ENCODE measurements at places on chromosomes 7 and 10.
A peak's percentile ranks its signal among the peaks of the same experiment; 100 is the strongest.

- DNase-seq: no peak
Measured at GRCh38 chr7:117862378-117862777, 10.9 kb downstream of the CTTNBP2 start.

GRCh38 chr10:117170244-117170643, 27.0 kb upstream of the KCNK18 start:
- no peak for DNase-seq

DNA sequence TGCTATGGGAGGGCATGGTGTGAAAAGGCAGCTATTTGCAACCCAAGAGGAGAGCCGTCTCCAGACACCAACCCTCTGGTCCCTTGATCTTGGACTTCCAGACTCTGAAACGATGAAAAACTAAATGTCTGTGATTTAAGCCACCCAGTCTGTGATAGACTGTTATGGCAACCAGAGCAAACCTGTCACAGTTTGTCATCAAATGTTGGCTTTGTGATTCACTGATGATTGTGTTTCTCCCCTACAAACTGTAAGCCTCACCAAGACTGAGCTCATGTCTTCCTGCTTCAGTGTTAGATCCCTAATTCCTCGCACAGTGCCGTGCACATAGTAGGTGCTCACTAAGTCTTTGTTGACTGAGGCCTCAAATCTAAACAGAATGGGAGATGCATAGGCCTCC, 224.6 kb upstream of the PITRM1 start:
- no peak for DNase-seq

DNA sequence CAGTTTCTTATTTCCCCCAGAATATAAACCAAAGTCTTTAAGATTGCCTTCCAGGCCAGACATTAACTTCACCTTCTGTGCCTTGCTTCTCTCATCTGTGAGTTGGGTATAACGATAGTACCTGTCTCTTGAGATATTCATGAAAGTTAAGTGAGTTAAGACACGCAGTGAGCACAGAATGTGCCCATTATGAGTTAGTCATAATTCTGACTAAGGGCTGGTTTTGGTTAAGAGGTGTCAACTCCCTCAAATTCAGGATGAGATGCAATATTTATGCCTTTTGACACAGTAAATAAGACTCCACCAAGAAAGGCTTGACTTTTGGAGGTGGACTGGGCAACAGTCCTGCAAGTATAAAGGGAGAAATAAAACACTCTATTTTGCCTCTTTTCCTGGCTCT, 528.7 kb upstream of the IGFBP3 start:
- no peak for DNase-seq

DNA sequence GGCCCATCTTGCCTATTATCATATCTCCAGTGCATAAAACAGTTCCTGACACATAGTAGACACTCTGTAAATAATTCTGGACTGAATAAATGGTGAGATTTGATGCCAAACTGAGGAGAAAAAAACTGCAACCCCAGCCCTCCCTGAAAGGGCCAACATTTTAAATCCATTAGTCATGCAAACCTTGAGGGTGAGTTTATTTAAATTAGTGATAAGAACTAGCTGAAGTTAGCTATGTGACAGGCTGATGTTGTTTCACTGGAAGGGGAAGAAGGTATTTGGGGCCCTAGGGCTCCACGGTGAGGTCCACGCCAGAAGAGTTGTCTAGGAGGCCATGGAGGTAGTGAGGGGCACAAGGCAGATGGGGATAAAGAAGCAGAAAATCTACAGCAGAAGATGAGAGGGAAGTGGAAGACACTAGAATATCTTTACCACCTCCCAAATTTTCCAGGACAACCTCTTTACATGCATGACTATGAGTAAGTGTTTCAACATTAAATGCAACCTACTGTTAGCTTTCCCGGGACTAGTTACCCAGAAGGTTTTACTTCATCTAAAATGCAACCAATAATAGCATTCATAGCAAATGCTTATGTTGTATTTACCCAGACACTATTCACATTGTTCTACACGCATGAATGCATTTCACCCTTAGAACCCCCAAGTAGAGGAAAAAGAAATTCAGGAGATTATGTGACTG, 183.2 kb upstream of the LYZL1 start:
- no peak for DNase-seq

- DNase-seq: no peak
Measured at GRCh38 chr7:89988074-89988473, 166.2 kb upstream of the STEAP1 start.

DNA sequence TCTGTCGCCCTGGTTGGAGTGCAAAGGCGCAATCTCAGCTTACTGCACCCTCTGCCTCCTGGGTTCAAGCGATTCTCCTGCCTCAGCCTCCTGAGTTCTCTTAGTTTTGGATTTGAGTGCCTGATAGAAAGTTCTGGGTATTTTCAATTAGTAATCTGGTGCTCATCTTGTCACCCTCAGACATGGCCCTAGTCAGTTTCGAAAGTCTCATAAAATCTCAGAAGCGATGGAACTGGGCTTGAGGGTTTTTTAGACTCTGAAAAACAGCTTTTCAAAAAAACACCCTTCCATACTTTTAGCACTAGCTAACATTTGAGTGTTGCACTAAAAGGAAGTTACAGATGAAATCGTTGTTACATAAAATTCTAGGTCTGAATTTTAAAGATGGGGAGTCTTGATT, 9.4 kb upstream of the PIP4K2A start:
- no peak for DNase-seq

DNA sequence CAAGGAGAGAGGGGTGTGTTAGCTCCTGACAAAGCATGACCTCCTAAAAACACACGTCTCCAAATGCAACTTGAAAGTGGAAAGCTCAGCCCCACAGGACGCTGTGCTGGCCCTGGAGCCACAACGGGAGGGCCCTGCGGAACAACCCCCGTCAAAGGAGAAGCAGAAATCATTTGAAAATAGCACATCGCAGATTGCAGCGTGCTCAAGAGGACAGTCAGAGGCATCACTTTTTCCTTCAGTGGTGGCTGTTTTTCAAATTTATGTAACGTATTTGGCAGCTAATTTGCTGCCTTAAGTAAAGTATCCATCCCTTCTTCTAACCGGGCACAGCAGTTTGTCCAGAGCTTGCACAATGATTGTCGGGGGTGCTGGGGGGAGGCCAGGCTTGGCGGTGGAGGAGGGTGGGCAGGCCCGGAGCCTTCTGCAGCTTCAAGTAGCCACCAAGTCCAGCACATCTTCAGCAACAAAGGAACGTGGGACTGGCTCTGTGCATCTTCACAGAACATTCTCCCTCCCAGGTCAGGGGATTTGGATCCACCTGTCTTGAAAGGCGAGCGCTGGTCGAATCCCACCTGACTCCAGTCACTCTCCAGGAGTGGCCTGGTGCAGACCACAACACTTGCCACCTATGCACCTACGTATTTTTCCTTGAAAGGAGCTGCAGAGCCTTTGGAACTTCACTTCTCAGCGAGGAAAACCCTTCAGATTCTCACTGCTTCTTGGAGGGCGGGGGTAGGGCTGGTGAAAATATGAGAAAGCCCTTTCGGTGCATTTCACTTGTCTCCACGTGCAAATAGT, 346.3 kb downstream of the DNAJB6 start:
- no peak for DNase-seq

DNA sequence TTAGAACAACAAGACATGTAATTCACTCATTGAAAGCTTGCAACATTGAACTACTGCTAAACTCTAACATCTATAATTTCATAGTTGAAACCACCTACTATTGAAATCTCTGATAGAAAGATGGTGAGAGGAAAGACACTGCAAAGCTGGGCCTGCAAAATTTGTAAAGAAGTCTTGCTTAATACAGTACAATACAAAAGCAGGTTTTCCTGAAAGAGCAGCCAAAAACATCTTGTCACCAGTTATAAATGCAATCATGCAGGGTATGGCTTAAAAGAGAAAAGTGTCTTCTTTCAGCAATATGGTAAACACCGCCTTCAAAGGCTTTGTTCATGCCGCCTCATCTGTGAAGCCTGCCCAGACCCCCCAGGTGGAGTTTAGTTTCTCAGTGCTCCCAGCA, 109.2 kb downstream of the ANK3 start:
- DNase-seq: no peak

- no peak for DNase-seq
Measured at GRCh38 chr7:22173685-22174573, 183.0 kb downstream of the RAPGEF5 start.

DNA sequence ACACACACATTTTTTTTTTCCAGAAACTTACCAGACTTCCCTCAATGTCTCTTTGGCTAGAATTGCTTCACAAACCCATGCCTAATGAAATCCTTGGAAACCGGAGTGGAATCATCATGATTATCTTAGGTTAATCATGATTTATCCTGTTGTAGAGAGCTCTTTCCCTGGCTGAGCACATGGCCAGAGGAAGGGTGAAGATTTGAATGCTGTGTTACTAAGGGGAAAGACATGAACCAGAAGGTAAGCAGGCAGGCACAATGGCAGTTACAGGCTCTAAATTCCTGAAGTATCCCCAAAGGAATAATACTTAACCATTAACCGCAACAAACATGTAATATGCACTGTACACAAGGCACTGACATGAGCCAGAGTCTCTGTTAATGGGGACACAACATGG, 4.1 kb upstream of the RNF148 start:
- no peak for DNase-seq

DNA sequence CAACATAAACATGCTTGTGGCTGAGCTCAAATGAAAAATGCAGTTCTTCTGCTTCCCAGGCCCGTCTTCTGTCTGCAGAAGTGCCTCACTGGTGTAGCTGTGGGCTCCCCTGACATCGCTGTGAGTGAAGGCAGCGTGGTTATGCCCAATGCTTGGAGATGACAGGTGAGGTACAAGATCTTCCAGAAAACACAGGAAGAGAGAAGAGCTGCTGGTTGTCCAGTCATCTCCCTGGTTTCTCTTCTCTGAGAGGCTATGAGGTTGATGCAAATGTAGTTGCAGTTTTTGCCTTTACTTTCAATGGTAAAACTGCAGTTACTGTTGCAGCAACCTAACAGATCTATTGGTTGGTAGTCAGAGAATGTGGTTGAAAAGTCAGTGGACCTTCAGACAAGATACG, 223.6 kb downstream of the GATA3 start:
- no peak for DNase-seq

DNA sequence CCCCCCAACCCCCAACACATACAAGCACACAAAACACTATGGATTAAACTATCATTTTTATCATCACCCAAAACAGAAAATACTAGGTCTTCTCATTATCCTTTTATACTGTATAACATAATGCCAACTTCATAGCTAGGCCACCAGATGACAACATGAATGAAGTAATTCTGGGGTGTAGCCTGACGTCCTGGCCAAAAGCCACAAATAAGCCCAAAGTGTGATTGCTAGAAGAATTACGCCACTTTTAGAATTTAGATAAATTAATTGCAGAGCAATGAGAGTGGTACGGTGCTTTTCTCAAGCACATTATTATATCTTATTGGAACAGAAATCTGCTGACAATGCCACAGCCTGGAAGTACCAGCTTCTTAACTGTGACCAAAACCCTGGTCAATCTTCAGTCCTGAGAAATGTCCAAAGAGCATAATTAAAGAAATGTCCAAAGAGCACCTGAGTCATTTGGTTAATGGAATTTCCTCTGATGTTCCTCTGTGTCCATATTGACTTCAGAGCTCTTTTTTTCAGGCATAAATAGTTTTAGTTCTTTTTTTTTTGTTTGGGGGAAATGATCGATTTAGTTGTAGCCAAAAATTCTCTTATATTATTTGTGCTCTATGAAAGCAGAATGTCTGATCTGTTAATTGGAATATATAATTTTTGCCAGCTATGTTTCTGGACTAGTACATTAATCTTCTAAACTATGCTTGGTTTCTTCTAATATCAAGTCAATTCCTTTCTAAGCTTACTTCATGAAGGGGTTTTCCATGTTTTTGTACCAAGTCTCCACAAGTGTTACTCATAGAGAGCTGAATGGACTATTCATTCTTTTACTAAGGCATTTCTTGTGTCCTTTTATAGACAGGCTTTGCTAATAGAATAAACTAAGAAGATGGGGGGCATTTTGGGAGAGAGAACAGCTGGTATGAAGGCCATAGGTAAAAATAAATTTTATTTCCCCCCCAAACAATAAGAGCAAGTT, 233.4 kb upstream of the SLC26A5 start:
- DNase-seq: no peak

DNA sequence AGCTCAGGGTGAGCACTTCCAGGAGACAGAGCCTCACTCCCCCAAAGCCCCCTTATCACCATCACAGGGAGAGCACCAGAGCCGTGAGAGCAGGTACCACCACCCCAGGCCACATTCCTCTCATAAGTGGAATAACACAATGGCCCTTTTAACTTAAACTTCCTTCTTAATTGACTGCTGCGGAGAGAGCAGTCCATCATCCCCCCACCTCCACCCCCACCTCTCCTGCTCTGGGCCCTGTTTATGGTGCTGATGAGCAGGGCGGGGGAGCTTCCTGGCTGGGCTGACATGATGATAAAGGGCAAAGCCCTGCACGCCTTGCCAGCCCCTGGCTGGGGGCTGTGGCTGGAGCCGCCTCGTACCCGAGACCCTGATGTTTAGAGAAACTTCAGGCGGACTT, 81.4 kb upstream of the PODXL start:
- DNase-seq: no peak

- DNase-seq: no peak
Measured at GRCh38 chr7:81469869-81470723, 299.8 kb downstream of the HGF start.

DNA sequence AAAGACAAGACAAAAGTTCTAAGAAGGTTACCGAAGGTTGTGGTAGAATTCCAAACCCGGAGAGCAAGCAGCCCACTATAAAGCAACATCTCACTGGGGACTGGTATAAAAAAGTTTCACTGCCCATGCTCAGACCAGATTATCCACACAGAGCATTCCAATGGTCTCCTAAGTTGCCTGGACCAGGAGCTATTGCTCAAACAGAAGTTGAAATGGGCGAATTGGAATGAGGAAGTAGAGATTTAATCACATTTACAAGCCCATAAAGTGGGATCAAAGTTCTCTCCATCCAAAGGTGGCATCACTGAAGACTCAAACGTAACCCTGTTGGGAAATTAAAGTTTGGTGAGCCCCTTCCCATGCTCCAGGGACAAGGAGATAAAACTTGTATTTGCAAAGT, 19.8 kb downstream of the OR2F1 start:
- DNase-seq: no peak

- DNase-seq: no peak
Measured at GRCh38 chr10:58963101-58963534, 213.3 kb upstream of the PHYHIPL start.

DNA sequence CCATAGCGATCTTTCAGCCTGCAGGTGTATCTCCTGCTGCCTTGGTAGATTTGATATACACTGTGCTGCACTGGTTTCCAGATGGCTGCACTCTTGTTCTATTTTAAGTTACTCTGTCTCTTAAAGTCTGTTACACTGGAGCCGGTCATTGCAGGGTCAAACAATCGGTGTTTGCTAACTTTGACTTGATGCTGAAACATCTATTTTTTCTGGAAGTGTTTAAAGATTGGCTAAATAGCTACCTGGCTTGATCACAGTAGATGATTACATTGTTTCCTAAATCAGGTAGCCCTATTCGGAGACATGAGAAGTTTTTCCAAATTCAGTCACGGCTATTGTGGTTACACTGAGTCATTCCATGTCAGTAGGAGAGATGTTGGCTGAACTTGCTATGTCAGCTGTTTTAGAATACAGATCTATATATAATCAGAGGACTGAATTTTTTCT, 574.8 kb downstream of the ETV1 start:
- no peak for DNase-seq

- peak; percentile 60 for DNase-seq
Measured at GRCh38 chr10:110556969-110557601, 10.4 kb upstream of the SMC3 start.
